IPS-NIHi11 (cell line): ENCODE measurements at places on chromosomes 7 and 10.

- no peak for DNase-seq
Measured at GRCh38 chr10:126268013-126268920, 120.0 kb downstream of the ADAM12 start.

DNA sequence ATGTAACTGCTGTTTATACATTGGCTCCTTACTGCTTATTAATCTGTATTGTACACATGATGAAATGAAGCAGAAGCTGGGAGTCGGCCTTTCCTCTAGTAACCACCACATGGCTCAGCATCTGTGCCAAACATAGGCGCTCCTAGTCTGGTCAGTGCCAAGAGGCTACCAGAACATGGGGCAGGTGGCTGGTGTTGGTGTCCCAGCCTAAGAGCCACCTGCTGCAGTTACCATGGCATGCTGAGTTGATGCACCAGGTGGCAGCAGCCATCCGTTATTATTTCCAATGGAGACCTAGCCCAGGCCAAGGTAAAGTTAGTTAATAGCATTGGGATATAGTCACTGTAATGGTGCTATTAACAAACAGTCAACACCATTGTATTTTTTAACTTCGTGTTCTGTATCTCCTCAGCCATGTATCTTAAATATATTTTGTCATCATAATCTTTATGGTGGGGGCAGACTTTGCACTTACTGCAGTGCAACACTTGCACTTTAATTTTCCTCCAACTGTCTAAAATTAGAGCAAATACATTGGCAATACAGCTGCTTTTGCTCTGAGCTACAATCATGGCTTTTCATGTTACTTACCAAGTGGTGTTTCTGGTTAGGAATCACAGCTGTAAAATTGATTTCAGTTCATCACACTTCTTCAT is 33.1 kb downstream of the HBP1 start:
- DNase-seq, result peak; percentile 43

DNA sequence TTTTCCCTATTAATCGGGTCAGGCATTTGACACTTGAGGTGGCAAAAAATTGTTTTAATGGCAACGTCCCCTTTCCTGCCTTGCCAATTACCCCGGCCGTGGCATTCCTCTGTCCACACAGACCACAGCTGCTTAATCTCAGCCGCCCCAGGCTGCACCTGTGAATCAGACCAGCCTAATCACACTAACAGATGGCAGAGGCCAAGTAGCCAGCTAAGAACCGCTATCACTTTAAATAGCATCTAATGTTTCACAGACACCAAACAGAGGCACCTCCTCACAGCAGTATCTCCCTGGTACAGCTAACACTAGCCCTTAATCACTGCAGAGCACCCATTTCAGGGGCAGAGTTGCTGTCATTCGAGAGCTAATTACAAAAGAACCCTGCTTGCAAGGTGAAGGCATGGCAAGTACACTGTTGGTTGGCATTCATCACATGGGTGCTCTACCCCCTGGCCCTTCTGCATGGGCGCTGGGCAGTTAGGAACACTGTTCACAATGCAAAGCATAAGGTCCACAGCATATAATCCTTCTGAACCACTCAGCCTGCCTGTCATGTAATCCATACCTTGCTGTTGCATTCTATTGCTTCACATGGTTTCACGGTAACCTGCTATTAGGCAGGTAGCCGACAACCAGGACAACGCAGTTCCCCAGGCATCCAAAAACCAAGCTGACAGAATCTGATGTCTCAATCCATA is 38.8 kb downstream of the FGFR2 start:
- no peak for DNase-seq

GRCh38 chr10:132539894-132540293 is 2.3 kb downstream of the INPP5A start:
- no peak for DNase-seq

DNA sequence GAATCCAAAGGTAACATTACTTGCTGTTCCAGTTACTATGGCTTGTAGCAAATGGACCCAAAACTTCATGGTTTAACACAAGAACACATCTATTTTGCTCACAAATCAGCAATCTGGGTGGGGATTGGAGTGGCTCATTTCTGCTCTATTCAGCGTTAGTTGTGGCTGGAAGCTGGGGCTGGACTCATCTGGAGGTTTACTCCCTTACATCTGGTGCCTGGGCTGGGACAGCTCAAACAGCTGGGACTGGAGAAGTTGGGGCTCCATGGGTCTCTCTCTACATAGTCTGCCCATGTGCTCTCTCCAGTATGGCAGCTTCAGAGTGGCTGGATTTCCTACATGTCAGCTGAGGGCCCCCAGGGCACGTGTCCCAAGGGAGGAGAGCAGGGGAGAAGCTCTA is 33.7 kb upstream of the NAMPT start:
- no peak for DNase-seq

DNA sequence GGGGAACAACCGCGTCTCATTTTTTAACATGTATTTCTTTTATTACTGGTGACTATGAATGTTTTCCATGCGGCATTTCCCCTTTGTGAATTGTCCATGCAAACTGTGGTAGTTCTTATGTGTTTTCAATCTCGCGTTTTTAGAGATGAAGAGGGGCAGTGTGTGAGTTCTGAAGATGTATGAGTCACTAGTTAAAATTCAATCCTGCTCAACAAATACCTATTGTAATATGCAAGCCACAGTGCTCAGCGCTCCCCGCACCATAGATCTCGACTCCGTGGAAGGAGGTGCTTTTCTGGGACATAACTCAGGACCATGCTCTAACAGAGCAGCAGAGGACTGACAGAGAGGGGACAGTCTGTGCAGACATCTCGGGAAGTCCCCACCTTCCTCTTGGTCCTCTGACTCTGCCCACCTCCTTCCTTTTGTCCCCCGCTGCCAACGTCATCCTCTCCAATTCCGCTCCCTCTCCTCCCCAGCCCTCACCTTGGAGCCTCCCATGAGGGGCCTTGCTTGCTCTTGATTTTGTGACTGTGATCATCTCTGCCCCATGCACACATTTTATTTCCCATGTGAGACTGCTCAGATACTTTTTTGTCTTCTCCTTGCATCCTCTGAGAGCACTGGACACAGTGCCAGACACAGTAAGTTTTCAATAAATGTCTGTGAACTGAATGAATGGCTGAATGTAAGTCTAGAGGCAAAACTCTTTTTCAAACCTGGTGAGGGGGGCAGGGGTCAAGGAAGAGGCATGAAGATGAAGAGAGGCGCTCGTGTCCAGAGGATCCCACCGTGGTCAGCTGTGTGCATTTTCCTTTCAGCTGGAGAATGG is 42.7 kb upstream of the PLEKHA1 start:
- DNase-seq, result no peak

DNA sequence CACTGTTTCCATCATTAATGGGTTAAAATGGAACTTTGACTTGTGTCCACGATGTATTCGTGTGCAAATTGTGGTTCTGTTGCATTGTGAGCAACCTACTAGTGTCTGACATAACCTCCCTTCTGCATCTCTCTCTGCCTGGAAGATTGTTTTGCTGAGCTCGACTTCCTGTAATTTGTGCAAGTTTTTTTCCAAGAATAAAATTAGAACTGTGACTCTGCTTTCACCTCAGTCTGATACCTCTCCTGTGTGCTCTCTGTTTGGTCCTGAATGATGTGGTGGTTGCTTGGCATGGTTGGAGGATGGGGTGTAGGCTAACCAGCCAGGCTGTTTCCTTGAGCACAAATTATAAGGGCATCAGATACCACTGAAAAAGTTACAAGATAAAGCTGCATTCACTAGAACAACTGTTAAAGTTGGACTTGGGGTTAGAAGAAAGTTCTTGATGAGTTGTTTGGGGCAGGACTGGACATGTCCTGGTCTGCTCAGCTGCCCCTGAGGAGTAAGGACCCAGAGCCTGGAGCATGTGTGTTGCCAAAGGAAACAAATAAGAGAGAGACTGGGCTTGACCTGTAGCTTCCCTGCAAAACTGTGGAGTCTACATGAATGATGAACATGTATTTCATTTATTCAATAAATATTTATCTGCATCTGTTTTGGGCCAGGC is 1.9 kb upstream of the VOPP1 start:
- DNase-seq, result no peak

GRCh38 chr10:101905251-101905650 is 61.7 kb upstream of the KCNIP2 start:
- no peak for DNase-seq

DNA sequence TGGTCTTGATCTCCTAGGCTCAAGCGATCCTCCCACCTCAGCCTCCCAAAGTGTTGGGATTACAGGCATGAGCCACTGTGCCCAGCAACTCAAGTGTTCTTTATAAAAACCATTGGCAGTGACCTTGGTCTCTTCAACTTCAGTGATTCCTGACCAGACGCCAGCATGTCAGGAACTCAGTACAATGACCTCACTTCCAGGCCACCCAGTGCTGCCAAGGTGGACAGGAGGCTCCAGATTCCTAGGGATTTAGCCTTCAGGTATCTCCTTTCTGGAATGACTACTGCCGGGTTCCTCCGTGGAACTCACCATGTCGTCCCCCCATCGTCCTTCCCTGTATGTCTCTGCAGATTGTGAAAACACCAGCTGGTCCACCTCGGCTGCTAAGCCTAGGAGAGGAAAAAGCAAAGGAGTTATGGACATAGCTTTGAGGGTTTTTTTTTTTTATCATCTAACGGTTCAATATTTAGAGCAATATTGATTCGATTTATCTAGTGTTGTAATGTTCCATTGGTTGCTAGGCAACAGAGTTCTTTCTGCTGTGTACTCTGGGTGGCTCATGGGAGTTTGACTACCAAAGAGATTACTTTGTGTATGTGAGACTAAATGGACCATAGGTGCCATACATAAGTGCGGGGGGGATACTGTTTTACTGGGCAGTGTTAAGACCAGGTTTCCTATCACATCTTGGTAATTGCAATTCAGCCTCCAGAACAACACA is 425.8 kb upstream of the AUTS2 start:
- DNase-seq, result no peak

DNA sequence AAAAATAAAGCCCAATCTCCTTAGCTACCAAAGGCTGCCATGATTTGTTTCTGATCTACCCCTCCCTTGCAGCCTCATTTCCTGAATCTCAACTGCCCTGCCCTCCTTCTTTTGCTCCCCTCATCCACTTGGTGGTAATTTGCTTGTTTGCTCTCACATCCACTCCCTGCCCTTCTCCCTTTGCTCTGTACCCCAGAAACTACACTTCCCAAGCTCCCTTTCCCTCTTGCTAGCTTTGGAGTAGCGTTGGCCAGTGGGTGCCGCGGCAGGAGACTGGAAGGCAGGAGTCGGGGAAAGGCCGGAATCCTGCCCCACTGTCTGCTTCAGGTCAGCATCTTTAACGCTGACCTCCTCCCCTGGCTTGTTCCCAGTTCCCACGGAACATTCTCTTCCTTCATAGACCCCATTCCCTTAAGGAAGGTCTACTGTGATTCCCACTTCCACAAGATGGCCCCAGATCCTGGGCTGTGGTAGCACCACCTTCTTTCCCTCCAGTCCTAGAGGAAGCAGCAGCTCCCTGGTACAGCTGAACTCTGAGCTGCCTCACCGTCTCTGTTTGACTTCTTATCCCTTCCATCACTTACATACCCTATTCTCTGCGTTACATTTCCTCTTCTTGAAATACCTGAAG is 79.1 kb downstream of the PIK3CG start:
- no peak for DNase-seq

DNA sequence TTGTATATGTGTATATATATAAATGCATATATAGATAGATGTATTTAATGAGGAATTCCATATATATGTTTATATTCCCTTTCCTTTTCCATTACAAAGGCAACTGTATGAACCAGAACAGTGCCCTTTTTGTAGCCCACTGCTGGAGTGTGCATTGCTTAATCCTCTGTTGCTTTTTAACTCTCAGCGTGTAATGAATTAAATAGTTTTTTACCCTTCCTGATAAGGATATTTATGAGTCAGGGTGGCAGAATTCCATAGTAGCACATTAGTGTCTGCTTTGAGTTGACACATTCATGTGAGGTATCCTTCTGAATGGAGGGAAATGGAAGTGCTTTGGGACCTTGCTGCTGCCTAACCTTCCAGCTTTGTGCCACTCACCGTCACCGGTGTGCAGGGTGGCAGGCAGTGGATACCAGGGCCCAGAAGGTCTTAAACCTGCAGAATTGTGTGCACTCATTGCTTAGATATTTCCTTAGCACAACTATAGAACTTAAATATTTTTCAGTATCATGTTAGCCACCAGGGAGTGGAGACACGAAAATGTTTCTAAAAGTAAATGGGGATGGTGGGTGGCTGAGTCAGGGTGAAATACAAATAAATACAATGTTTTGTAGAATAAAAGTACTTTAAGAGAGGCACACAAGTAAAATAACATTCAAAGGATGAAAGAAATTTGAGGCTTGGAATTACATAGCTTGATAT is 117.9 kb downstream of the SND1 start:
- no peak for DNase-seq

GRCh38 chr10:110113670-110114337 is 93.6 kb upstream of the MXI1 start:
- no peak for DNase-seq

GRCh38 chr7:18530224-18531179 is 35.0 kb downstream of the HDAC9 start:
- no peak for DNase-seq

- DNase-seq, result no peak
Measured at GRCh38 chr7:41582116-41582515, 120.8 kb downstream of the INHBA start.

DNA sequence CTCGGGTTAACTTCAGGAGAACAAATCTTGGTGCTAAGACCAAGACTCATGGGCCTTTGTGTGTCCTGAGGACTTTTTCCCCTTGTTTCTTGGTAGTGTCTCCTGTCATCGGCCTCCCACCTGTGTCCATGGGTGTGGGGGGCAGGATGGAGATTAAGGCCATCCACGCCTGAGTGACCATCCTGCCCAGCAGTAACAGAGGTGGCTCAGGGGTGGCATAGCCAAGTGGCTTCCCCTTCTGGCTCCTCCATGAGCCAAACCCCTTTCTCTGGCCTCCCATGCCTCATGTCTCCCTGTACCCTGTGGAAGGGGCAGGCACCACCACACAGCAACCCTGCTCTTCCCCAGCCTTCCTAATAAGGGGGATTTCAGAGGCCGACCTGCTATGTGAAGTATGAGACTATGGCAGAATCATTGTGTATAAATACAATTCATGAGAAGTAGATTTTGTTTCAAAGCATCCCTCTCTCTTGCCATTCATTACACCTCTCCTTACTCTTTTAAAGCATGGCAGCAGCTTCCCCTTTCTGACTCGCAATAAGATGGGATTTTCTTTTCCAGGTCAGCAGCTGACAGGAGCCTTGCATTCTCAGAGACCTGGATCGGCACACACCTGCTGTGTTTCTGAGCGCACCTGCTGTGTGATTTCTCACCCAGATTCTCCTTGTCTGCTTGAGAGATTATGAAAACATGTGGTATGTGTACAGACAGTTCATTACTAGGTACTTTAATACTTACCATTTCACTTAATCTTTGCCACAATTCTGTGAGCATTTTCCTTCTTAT is 102.5 kb downstream of the XPNPEP1 start:
- no peak for DNase-seq

DNA sequence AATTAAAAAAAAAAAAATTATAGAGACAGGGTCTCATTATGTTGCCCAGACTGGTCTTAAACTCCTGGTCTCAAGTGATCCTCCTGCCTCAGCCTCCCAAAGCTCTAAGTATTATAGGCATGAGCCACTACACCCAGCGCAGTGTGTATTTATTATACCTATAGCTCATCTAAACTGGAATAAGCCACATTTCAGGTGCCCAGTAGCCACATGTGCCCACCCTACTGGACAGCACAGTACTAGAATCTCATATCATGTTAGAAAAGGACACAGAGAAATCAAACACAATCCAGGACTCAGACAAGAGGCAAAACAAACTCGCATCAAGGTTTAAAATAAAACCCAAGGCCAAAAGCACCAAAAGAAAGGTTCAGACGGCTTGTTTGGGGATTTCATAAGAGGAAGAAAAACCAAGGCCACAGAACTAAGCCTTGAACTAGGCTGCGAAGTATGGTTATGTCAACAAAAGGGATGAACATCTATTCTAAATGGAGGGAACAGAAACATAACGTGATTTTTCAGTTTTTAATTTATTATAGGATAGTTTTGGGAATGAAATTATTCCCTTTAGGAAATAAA is 32.3 kb downstream of the SLC16A9 start:
- no peak for DNase-seq
